Tibial artery (tissue), 4 donors: ENCODE measurements at places on chromosomes 11 and 22.

GRCh38 chr11:96272529-96273222 lies 70.3 kb downstream of the MAML2 start:
- no peak for DNase-seq

GRCh38 chr11:2533587-2534133 lies 88.9 kb downstream of the KCNQ1 start:
- DNase-seq, result peak; percentile 81

DNA sequence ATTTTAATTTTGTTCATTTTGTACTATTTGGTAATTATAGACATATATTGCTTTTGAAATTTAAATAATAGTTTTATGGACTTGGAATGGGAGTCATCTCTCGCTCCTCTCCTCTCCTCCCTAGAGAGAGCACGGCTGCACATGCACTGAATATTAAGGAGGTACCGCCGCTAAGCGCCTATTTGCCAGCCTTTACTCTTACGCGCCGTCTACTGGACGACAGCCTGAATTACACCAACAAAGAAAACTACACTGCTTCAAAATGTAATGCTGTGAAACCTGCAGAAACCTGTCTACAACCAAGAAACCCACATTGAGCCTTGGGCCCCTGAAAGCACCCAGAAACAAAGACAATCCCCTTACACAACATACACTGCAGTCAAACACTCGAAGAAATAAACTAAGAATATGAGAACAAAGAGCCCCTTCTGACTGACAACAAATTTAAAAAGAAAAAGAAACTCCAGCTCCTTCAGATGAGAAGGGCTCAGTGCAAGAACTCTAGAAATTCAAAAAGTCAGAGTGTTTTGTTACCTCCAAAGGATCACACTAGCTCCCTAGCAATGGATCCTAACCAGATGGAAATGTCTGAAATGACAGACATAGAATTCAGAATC lies 737.2 kb downstream of the LRRC4C start:
- no peak for DNase-seq

- no peak for DNase-seq
Measured at GRCh38 chr11:102757823-102758549, 22.4 kb downstream of the MMP10 start.

- DNase-seq, result peak; percentile 46
Measured at GRCh38 chr11:3617990-3618389, 23.8 kb downstream of the ART5 start.

GRCh38 chr11:10017050-10017449 lies 277.0 kb downstream of the SBF2 start:
- no peak for DNase-seq

DNA sequence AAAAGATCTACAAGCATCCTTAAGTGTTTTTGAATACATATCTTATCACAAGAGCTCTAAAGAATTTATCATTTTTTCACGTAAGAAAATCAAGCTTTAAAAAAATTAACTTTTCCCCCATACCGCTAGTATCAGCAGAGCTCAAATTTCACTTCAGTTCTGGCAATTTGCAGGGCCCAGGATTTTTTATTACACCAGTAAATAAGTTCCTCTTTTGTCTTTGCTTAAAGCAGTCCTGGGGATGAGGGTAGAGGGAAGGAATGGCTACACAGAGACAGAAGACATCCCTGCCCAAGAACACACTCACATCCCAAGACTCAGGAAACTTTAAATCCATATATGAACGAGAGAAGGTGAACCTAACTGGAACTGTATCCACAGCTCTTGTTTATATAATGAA lies 22.6 kb upstream of the SORL1 start:
- DNase-seq, result no peak

GRCh38 chr11:32318071-32319055 lies 117.0 kb downstream of the WT1 start:
- no peak for DNase-seq

GRCh38 chr11:5541427-5541826 lies 6.9 kb downstream of the OR52H1 start:
- no peak for DNase-seq

- no peak for DNase-seq
Measured at GRCh38 chr11:26319906-26320305, 12.0 kb upstream of the ANO3 start.

DNA sequence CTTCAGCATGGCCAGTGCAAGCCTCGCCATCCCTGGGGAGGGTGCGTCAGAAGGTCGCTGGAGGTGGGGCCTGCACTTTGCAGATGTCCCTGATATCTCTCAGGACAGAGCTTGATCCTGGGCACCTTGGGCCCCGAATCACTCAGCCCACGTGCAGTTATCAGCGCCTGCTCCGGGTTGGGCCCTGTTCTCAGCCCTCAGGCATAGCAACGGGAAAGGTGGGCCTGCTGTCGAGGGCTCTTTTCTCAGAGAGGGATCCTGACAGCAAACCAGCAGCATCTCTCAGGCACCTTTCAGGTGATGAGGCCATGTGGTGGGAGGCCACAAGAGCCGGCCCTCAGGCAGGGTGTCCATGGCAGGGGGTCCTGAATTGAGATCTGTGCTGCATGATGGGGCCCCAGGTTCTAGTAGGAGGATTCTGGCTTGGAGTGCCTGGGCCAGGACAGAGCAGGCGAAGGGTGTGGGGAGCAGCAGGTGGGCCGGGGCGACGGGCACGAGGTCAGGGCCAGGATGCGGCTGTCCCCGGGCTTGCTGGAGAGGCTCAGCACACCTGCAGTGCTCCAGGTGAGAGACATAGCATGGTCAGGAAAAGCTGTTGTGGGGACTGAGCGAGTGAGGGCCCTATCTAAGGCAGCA lies 280.5 kb downstream of the TBC1D22A start:
- no peak for DNase-seq

DNA sequence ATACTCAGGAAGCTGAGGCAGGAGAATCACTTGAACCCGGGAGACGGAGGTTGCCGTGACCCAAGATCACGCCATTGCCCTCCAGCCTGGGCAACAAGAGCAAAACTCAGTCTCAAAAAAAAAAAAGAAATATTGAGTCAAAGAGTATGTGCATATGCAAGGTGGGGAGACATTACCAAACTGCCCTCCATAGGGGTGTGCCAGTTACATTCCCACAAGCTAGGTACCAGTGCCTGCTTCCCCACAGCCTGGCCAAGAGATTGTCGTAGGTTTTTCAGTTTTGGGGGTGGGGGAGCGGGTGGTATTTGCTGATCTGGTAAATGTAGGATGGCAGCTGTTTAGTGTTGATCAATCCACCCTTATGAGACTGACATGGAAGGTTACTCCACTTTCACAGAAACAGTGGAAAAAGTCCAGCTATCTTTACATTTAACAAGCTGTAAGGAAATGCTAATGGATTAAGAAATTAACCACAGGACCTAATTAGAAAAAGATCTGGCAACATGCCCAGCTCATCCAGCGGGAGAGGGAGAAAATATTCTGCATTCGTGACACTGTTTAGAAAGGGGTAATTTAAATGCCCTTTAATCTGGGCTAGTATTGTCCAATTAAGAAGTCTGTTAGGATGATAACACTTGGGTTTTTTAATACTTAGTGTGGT lies 89.4 kb downstream of the PACS1 start:
- DNase-seq, result no peak

GRCh38 chr11:64060861-64061444 lies 25.2 kb downstream of the FLRT1 start:
- DNase-seq, result no peak

GRCh38 chr11:93477684-93478234 lies 65.4 kb downstream of the SMCO4 start:
- DNase-seq, result no peak

GRCh38 chr11:75264971-75265370 lies 24.4 kb downstream of the TPBGL start:
- DNase-seq, result no peak

- no peak for DNase-seq
Measured at GRCh38 chr22:40325315-40325714, 21.0 kb upstream of the ADSL start.

- no peak for DNase-seq
Measured at GRCh38 chr11:125068368-125068767, 5.3 kb downstream of the SLC37A2 start.

GRCh38 chr11:129703846-129704245 lies 111.8 kb upstream of the TMEM45B start:
- no peak for DNase-seq

DNA sequence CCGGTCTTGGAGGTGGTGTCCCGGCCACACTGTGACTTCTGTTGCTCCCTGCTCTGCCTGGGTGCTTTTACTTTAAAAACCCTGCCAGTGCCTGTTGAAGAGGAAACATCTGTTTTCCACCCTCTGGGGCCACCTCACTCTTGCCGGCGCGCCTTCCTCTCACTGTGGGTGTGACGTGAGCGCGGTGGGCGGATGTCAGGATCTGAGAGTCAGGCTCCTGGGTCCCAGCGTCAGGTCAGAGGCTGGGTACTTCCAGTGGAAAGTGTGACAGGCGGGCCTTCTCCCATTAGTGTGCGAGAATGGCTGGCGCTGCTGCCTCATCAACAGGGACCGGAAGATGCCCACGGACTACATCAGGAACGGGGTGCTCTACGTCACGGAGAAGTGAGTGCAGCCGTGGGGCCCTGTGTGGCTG lies 54.2 kb downstream of the GRAMD4 start:
- DNase-seq, result peak; percentile 59

- no peak for DNase-seq
Measured at GRCh38 chr11:128018692-128019091, 568.7 kb downstream of the ETS1 start.

- DNase-seq, result no peak
Measured at GRCh38 chr11:130042093-130042591, 27.6 kb upstream of the APLP2 start.

DNA sequence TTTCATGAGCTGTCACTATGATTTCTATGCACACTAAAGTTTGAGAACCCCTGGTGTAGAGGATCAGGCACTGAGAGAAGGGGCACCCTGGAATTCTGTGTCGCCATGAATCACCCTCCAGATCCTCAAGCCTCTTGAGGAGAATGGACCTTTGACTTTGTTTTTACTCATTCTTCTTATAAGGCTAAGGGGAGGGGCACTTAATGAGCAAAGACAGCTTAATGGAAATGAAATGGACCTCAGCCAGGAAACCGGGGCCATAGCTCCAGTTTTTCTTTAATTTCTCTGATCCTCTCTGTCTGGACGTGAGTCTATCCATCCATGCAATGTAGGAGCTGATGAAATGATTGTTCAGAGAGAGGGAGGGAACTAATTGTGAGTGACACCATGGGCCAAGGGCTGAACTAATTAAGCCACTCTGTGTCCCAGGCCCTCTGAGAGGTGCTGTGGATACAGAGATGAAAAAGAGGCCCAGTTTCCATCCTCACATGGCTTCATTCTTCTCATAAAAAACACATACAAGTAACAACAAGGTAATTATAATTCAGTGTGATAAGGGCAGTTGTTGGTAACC lies 32.8 kb downstream of the OR2AT4 start:
- DNase-seq, result no peak

DNA sequence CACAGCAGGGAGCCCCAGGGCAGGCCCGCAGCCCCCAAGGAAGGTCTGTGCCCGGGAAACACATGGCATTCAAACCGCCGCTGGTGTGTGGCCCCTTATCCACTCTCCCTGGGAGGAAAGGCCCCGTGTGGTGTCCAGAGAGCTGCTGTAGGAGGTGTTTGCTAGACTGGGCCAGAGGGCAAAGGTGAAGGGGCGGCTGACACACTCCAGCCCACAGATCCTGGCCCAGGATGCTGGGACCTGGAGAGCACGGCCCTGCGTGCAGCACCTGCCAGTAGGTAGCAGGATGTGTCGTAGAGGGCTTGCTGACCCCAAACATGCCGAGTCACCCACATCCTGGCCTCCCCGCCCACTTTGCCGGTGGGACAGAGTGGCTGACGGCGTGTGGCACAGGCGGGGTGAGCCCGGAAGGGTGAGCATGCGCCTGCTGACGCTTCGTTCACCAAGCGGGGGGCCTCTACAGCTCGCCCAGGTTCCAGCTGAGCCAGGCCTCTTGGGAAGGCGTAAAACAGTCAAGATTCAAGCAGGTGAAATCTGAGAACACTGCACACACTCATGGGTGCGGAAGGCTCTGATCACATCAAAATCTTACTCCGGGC lies 11.0 kb downstream of the OSBPL5 start:
- no peak for DNase-seq

- DNase-seq, result no peak
Measured at GRCh38 chr11:102564110-102564509, 33.6 kb upstream of the MMP7 start.

- no peak for DNase-seq
Measured at GRCh38 chr22:42132457-42132856, 1.8 kb upstream of the CYP2D6 start.

- no peak for DNase-seq
Measured at GRCh38 chr11:113179181-113179704, 135.1 kb upstream of the TTC12 start.

DNA sequence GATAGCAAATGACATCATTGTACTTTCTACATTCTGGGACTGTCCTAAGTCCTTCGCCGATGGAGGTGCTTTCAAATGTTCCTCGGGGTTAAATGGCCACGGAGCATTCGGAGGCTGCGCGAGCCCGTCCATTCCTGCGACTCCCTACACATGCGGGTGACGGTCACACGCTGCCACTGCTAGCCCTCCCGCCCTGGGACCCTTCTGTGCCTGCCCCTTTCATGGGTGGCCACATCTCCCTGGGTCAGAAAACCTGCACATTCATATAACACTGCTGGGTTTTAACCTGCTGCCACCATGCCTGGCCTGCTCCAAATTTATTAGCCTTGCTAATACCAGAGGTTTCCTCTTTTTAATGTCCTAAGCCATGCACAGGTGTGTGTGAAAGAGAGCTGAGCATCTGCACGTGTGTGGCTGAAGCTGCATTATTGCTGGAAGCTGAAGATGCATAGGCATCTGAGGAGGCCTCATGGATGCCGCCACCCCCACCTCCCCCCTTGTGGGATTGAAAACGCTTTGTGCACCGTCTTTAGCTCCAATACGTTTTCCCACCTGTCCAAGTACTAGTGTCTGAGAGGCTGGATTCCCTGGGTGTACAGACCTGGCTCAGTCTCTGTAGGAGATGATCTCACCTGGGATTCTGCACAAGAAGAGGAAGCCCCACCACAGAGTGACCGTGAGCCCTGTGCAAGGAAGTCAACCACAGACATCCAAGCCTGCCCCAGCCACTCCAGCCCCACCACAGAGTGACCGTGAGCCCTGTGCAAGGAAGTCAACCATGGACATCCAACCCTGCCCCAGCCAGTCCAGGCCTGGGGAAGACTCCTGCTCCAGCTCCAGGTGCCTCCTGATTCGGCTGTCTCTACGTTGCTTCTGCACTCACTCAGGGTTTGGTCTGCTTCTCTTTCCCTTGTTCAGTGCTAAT lies 626.4 kb downstream of the BRD1 start:
- peak; percentile 9 for DNase-seq

DNA sequence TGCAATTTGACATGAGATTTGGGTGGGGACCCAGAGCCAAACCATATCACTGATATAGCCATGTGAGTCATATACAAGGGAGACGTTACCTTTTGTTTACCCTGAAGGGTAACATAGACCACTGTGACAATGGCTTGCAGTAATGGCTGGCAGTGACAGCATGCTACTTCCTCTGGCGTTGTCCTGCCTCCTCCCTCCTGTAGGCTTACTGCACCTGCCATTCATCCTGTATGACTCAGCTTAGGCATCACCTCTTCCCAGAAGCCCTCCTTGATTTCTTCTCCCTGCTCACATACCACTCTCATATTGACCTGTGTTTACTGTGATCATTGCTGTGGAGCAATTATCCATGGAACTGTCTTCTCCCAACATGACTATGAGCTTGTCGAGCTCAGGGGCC lies 12.0 kb upstream of the PVALB start:
- DNase-seq, result no peak
